Amniotic epithelial cell (primary cell): ENCODE measurements at places on chromosomes 11 and 22.

DNA sequence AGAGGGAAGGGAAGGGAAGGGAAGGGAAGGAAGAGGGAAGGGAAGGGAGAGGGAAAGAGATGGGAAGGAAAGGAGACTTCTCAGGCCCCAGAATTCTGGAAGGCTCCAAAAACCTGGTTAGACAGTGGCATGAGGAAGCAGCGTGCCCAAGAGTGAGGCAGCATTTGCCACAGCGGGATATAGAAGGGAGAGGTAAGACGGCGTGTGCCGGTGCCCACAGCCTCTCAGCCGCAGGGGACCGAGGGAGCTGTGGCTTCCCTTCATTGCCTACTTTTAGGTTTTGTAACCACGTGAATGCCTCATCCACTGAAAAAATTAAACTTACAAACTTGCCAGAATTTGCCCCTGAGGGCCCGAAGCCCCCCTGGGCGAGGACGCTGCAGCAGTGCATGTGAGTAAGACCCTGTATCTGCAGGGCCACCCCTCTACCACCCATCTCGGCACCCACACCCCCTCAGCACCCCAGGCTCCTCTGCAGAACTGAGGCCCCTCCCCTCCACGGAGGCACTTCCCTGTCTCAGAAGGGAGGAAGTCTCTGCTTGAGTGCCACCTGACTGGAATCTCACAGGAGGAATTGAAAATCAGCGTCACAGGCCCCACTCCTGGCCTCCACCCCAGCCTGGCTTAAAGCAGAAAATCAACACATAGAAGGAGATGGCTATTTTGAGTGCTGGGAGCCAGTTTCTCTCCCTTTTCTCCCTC lies 58.1 kb downstream of the LINC01488 start:
- DNase-seq: no peak

GRCh38 chr11:1573903-1574237 lies 1.8 kb upstream of the DUSP8 start:
- DNase-seq: no peak

- no peak for DNase-seq
Measured at GRCh38 chr11:35969089-35970042, 25.5 kb downstream of the LDLRAD3 start.

DNA sequence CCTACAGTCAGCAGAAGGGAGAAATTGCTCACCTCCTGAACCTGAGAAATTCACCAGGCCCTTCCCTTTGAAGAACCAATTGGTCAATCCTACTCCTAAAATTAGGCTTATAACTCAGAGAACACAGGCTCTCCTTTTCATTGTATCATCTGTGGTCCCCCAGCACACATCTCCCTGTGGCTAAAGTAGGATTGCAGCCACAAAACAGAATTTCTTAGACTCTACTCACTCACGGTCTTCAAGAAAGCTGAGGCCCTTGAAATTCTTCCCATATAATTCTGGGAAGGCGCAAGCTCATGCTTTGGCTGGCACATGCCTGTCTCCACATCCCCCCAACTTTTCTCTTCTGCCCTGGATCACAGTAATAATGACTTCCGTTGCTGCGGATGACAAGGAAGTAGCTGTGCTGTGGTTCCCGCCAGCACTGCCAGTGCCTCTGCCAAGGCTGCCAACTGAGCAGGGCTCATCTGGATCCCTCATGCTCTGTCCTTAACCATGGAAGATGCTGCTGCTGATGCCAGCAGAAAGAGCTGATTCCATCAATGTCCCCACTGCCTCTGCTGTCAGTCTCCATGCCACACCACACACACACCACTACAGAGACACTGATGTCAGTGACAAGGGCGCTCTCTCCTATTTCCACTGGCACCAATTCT lies 200.6 kb upstream of the POU2AF2 start:
- DNase-seq: no peak

DNA sequence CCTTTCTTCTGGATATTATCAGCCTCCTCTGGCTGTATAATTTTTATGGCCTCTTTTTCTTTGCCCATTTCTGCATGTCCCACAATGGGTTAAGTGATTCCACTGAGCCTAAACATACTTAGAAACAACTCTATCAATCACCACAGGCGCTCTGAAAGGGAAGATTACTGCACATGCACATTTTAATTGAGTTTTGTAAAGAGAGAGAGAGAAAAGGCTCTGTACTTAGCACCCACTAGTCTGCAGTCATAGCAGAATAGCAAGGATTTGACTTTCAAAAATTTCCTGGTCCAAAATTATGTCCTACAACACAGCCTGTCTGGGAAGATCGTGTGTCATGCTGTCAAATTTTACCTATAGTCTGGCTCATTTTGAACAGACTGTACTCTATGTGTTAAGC lies 758.5 kb downstream of the OPCML start:
- no peak for DNase-seq

DNA sequence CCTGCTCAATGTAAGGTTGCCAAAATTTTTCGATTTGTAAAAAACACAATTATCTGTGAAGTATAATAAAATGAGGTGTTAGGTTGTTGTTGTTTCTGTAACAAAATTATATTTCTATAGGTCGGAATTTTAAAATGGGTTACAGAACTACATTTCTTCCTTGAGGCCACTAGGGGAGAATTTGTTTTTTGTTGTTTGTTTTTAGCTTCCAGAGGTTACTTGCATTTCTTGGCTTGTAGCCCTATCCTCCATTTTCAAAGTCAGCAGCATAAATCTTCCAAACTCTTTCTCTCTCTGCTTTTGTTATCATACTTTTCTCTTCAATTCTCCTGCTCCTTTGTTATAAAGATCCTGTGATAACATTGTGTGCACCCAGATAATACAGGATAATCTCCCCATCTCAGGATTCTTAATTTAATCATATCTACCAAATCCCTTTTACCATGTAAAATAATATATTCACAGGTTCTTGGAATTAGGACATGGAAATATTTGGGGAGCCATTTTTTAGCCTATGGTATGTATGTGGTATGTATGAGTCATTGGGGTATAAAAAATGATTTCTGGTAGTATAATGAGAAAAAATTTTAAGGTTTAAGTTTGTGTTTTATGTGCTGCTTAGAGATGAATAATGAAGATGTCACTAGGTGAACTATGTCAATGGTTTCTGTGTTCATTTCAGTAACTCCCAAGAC lies 9.4 kb upstream of the PATL1 start:
- DNase-seq: no peak

DNA sequence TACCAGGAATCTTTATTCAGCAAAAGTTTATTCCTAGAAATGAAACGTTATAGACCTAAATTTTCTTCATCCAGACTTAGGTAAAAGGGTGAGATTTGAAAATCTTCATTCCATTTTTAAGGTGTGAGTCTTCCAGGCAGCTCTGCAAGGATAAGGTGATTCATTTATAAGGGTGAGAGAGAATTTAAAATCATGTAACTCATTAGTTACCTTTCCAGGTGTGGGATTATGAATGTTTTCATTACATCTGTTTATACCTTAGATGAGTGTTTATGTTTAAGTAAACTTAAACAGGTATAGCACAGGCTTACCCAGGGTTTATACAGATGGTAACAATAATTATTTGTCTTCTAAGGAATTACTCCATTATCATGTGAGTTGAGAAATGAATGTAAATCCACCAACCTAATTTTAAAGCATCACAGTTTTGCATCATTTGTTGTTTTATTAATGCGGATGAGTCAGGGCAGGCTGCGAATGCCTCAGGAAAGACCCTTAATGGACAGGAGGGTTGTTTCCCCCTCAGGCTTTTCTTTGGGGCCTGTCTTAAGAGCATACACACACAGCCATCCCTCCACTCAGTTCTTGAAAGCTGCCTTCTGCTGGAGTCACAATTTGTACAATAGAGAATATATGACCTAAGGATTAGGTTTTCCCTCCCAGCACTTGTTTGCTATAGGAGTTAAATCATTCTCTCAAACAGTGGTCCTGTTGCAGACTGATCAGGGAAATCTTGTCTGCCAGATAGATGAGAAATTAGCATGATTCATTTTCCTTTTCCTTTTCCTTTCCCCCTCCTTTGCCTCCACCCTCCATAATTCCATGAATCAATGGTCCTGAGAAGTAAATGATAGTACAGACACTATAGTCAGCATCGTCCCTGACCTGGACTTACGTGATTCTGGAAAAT lies 3.0 kb downstream of the PRSS23 start:
- no peak for DNase-seq

DNA sequence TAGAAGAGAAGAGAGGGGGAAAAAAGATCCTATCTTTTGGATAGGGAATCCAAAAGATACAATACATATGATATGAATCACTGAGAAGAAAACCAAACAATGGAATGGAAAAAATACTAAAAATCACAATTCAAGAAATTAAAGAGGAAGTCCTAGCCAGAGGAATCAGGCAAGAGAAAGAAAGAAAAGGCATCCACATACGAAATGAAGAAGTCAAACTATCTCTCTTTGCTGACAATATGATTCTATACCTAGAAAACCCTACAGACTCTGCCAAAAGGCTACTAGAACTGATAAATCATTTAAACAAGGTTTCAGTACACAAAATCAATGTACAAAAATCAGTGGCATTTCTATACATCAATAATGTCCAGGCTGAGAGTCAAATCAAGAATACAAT lies 91.4 kb downstream of the EFCAB6 start:
- no peak for DNase-seq

GRCh38 chr11:47924184-47924691 lies 56.1 kb upstream of the PTPRJ start:
- peak; percentile 94 for DNase-seq

DNA sequence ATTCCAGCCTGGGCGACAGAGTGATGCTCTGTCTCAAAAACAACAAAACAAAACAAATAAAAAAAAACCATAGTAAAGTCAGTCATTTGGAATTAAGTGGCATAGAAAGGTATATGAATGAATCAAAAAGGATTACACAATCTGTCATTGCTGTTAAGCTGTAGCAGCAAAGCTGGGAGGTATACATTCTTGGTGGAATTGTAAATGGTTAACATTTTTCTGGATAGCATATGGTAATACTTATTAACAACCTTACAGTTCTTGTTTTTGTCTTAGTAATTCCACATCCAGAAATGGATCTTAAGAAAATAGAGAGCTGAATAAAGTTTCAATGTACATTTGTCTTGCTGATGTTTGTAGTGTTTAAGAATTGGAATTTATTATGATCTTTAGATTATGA lies 30.0 kb downstream of the DDX10 start:
- no peak for DNase-seq

GRCh38 chr22:50528682-50529415 lies 963 bp downstream of the TYMP start:
- no peak for DNase-seq

- no peak for DNase-seq
Measured at GRCh38 chr22:43047605-43048004, 32.7 kb upstream of the PACSIN2 start.

DNA sequence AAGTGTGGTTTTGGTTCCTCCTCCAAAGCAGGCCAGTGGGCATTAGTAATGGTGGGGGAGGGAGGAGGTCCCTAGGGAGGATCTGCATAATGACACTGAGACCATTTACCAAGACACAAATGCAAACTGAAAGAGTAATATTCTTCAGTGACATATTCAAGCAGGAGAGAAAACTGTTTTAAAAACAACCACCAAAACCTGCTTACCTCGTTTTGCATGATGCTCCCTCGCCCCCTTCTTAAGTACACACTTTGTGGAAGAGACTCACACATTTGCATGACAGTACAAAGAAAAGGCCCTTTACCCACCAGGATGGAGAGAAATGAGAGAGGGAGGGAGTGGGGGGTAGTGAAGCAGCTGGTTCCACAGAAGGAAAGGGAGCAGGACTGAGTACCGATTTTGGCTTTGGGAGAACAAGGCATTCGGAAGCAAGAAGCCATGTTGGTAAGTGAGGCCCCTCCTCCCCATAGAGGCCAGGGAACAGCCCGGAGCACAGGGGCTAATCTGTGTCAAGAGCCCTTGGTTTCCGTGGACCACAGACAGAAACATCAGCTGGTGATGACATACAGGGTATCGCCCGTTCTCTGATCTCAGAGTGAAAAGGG lies 13.0 kb upstream of the OPCML start:
- no peak for DNase-seq

DNA sequence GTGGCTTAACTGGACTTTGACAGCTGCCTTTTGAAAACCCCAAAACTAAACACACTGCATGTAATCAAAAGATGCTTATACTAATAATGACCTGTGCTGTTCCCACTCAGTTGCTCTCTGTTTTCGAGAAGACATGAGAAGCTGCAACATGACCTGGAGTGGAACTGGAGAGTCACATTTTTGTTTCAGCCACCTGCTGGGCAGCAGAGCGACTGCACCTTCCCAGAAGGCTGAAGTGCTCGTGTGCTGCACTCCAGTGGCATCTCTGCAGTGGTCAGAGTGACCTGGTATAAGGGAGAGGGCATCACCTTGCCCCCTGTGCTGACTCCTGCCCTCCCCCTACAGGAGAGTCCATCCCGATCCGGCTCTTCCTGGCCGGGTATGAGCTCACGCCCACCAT lies 8.6 kb downstream of the THYN1 start:
- peak; percentile 32 for DNase-seq

GRCh38 chr11:128462922-128463321 lies 124.4 kb downstream of the ETS1 start:
- no peak for DNase-seq

GRCh38 chr11:119511614-119512306 lies 88.8 kb upstream of the THY1 start:
- no peak for DNase-seq

DNA sequence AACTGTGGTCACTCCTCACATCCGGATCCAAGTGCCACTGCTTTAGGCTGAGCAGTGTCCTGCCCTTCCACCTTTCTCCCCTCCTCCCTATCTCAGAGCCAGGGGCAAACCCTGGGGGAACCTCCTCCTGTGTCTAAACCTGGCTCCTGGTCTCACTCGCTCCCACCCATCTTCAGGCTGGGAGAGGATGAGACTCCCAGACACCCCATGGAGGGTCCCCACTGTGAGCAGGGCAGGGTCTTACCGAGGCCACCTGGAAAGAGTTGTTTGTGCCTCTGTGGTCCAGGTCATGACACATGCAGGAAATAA lies 93.6 kb downstream of the PDE2A start:
- DNase-seq: no peak

DNA sequence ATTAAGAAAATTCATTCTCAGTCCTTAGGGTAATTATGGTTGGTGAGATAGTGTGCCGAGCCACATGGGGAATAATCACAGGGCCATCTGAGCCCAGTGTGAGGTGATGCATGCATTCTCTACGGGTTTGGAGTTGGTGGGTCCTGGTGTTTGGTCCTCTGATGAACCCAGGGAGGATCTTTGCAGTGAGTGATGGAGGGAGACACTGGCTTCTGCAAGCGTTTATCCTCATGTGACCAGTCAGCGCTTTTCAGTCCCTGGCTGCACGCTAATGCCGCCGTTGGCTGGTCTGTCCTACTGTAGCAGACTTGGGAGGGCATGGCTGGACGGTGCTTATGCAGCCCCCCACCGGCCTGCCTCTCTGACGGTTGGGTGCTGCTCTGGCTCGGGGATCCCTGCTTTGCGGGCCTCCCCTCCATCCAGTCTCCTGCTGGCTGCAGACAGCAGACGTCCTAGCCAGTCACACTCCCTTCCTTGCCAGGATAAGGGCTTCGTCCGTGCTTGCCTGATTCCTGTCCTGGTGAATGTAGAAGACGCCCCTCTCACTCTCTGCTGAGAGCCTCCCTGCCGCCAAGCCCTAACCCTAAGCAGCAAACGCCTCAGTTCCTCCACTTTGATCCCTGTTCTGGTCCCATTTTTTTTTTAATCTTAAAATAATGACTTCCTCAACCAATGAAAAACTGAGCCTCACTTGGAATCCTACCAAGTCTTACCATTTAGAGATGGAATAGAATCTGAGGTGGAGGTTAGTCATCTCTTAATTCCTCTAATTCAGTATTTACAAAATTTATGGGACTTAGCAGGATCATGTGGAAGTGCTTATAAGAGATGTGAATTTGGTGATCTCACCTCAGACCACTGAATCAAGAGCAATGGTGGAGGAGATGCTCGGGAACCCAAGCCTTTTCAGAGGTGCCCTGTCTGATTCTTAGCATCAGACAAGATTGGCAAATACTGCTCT lies 143.7 kb upstream of the SORL1-AS1 start:
- no peak for DNase-seq
